ENCODE measurements at places on chromosomes 7 and 10.

DNA sequence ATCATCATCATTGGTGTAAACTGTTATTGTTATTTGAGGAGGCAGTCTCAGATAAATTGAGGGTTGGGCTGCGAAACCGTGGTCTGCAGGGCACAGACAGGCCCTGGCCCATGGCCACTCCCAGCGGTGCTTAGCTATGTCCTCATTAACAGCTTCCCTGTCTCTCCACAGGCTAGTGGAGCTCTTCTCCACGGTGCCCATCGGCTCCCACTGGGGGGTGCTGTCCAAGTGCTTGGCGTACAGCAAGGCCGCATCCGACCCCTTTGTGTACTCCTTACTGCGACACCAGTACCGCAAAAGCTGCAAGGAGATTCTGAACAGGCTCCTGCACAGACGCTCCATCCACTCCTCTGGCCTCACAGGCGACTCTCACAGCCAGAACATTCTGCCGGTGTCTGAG, 21.6 kb downstream of the GPR26 start:
- no peak for DNase-seq

DNA sequence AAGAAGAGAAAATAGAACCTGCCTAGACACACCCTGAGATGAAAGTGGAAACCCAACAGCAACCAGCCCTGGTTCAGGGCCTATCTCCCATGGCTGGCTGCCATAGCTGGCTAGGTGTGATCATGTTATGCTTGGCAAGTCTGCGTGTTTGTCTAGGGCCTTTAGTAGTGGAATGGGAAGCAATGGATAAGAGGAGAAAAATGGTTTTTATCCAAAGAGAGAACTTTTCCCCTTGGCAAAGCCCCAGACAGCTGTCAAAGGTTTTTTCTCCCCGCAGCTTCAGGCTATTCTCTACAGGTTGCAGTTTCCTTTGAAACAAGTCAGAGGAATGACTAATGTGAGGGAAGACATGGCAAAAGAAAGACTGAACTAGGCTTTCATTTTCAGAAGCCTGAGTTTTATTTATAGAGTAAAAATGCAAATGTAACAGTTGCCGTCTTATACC, 161.5 kb downstream of the SEMA3D start:
- peak; percentile 10 for DNase-seq

DNA sequence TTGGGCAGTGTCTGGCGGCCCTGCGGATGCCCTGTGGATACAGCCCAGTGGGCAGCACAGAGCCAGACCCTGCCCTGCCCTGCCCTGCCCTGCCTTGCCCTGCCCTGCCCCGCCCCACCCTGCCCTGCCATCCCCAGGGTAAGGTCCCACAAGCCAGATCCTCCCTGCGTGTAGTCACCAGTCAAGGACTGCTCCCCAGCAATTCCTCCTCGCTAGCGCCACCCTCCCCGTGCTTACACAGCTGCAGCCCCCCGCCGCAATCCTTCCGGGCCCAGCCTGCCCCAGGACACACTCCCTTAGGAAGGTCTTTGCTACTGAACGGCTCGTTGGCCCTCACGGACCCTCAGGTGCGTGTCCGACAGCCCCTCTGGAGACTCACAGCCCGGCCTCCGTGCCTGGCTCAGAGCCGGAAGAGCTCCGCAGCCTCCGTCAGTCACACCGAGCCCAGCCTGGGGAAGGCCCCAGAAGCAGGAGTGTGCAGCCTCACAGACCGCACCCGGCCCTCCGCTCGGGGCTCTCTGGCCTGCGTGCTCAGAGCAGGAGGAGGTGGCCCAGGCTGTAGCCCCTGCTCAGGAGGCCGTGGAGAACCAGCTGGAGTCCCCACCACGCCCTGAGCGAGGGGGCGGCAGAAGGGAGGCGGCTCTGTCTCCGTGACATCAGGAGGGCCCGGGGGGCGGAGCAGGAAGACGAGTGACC, 68.3 kb downstream of the PWWP2B start:
- no peak for DNase-seq

DNA sequence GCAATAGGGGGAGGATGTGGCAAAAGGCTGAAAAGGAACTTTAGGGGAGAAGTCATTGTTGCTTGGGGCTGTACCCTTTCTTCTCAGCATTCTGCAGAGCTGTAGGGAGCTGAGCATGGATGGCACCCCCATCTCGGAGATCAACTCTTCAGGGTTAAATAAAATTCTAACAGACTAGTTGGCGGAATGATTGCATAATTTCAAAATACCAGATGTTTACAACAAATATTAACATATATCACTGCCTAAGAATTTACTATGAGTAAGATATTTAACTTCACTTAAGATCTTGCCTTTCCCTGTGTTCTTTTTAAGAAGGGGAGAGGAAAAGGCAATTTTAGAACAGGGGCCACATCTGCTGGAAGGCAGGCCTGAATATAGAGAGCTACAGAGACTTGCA, 509 bp upstream of the OR2F1 start:
- no peak for DNase-seq

DNA sequence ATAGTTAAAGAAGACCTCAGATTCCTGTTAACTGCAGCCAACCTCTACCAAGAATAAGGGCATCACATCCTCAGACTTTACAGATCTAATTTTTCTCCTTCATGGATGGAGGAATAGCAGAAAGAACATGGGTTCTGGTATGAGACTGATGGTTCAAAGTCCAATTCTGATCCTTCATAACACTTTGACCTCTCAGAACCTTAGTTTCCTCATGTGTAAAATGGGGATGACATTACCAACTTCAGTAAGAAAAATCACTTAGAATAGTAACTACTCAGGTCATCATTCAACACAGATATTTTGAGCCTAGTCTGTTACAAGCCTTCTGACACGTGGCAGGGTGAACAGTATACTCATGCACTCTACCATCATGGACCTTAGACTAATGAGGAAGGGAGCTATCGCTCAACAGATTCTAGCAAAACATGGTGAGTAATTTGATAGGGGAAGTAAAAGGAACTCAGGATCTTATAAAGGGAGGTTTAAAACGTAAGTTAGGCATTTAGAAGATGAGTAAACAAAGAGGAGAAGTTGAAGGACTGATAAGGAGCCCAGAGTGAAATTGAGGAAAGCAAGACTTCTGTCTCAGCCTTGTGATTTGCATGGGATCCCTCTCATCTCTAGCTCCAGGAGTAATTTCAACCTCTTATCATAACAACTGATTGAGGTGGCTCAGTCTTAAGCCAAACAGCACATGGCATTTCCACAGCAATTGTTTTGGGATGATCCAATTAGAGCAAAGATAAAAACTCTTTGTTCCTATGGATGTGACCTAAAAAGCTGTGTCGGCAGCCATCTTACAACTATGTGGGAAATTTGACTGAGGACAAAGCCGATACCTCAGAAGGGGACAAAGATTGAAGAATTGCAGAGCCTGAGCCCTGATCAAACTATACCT, 69.2 kb upstream of the TCF7L2 start:
- DNase-seq, result no peak

GRCh38 chr10:13152296-13152695, 9.1 kb upstream of the MCM10 start:
- no peak for DNase-seq

DNA sequence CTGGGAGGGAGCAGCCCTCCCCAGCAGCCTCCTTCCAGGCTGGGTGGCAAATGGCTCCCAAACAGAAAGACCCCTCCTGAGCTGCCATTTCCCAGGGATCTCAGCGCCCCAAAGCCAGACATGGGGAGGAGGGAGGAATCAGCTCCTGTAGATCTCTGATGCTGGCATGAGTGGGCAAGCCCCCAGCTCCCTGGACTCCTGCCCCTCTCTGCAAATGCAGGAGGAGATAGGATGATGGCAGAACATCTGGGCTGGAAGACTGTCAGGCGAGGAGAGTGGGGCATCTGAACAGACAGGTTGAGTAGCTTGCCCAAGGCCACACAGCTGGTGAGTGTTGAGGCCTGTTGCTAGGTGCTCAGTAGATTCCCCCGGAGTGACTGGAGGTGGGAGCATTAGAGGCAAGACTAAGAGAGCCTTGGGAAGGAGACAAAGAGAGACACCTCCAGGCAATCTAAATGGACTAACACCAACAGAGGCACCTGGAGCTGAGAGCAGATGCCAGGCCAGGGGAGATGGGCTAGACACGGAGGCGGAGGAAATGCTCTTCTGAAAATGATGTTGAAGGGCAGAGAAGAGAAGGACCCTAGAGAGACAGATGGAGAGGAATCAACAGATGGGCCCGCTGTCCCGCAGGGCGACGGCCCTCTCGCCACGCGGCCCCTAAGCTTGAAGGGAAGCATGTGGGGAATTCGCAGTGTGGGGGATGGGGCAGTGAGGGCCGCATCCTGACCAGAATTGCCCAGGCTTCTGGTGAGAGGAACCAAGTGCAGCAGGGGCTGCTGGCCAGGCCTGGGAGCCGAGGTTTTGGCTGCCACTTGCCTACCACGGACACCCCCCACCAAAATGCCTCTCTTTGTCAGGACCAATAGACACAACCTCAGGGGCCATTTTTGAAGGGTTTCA, 84.8 kb upstream of the LRRC4 start:
- no peak for DNase-seq

- DNase-seq, result no peak
Observed at GRCh38 chr7:87567052-87567451, 33.6 kb downstream of the ABCB1 start.

DNA sequence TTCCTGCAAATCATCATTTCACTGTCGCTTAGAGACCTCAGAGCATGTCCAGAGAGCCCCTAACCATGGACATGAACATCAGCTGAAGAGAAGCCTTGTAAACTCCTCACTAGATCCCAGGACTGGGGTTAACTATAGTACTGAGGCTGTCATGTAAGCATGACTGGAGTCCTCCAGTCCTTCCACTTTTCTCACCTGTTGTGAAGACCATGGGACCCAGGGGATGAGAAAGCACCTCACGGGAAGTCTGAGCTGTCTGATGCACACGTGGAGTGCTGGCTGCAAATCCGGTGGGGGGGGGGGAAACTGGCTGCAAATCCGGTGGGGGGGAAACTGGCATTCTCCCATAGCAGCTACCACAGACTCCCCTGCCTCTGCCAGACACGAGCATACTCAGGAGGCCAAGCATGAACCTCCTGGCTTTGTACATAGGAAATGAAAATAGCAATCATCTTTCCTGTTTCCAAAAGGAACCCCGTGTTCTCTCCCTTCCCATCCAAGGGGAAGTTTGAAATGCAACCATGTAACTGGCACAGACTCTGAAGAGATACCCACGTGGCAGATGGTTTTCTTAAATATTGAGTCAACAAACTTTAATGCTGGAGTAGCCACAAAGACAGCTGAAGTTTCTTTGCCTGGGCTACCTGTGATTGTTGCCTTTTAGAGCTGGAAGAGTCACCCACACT, 261.4 kb downstream of the ZMYND11 start:
- DNase-seq, result no peak

GRCh38 chr10:123348691-123349572, 194.7 kb downstream of the BUB3 start:
- no peak for DNase-seq

- DNase-seq, result no peak
Observed at GRCh38 chr10:86905429-86905828, 52.0 kb downstream of the MMRN2 start.

- DNase-seq, result peak; percentile 38
Observed at GRCh38 chr10:125823663-125824251, 411 bp downstream of the BCCIP start.

DNA sequence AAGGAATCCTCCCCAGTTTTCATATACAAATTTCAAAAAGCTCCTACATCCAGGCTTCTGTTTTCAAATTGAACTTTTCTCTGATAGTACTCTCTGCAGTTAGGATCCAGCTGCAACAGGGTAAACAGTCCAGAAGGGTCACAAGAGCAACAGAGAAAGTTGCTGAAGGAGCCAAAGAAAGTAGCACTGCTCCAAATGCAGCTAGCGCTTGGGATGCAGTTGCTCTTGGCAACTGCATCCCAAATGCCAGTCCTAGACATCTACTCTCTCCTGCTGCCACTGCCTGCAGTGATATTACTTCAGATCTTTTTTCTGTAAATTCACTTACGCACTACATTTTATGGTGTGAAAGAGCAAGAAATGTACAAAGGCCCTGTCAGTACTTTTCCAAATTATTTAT, 14.6 kb downstream of the GPR37 start:
- DNase-seq, result no peak

DNA sequence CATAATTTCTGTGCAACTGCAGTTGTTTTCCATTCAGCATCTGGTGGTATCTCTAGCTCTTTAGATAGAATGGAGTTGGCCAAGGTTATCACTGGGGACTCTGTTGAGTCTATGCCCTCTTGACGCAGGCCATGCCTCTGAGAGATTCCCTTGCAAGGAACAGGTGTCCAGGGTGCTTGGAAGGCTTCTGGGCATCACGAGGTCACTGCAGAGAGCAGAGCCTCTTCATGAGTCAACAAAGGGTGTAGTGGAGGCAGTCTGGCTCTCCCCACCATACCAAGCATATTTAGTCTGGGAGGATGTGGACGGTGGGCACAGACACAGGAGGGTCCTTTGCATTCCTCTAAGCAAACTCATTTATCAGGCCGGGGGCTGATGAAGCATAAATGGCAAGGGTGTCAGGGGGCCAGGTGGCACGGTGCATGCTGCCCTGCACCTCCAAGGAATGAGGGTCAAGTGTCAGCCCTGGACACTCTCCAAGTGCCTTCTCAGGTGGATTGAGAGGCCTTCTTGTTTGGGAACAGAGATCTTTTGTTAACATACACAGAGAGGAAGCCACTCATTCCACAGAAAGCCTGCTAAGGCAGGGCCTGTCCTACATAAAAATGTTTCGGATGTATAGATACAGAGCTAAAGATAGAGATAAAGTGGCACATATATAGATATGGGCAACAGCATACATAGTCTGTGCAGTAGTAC, 328.6 kb downstream of the INHBA start:
- DNase-seq, result no peak

- no peak for DNase-seq
Observed at GRCh38 chr10:35493196-35494118, 111.7 kb upstream of the GJD4 start.

DNA sequence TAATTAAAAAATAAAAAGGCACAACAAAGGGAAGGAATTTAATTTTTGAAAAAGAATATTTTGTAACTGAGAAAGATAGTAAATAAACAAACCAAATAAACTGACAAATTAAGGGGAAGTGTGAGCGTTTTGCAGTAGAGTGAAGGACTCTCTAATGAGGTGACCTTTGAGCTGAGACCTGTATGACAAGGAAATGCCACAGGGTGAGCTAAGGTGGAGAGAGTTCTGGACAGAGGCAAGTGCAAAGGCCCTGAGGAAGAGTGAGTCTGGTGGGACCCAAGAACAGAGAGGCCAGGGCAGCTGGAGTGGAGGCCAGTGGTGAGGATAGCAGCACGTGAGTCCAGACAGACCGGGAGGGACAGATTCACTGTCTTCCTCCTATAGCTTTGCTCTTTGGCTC, 179.4 kb downstream of the CACNB2 start:
- no peak for DNase-seq

- DNase-seq, result no peak
Observed at GRCh38 chr7:47035522-47035921, 546.4 kb downstream of the TNS3 start.

DNA sequence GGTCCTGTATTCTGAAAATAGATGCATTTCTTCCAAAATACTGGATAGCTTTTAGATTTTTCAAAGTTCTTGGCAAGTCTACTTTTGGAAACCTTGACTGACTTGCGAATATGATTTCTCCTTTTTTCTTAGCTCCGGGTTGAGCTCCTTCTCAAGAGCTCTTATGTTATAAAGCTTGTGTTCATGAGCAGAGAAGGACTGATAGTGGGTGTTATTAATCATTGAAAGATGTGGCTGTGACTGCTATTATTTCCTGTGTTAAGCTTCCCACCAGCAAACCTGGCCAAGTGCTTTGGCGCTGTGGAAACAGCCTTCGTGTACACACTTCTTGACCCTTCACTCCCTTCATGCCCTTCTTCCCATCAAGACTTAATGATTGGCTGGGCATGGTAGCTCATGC, 98.2 kb downstream of the KIAA1217 start:
- no peak for DNase-seq

Data from ELR (cell line).